HFFc6 (cell line): ENCODE measurements at places on chromosomes 13 and 19.
A peak's percentile ranks its signal among the peaks of the same experiment; 100 is the strongest.

- DNase-seq: peak; percentile 56
- no peaks in the 10 kb centered on the region; the same call in 1 of the 2 replicates for H3K27me3 ChIP-seq
- peaks cover 8% of the 10 kb centered on the region for H3K36me3 ChIP-seq
- H3K4me1 ChIP-seq: peaks cover 26% of the 10 kb centered on the region
- H3K27ac ChIP-seq: 0 out of 2 replicates have a peak overlapping the region, but pooled peaks have one; percentile 13
Measured at GRCh38 chr13:82654861-82655855, 1227.1 kb downstream of the SLITRK1 start.

DNA sequence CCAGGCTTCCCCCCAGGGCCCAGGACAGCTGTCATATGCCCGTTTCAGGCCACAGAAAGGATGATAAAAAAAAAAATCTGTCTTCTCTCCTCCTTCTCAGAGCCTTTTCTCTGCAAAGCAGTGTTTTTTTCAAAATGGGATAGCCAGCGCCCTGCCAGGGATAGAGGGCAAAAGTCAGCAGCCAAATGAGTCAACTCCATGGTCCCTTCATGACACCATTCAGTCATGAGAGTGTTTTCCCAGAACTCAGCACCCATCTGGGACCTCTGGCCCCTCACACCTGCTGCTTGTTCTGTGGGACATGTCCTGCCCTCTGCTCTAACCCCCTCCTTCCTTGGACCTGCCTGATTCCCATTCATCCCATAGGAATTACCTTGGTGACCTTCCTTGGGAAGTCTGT, 95.0 kb downstream of the CYSLTR2 start:
- no peak for DNase-seq
- H3K36me3 ChIP-seq: no peaks in the 10 kb centered on the region
- peaks cover 19% of the 10 kb centered on the region for H3K27me3 ChIP-seq
- peak overlapping the region; percentile 43 for H3K27ac ChIP-seq
- peaks cover 32% of the 10 kb centered on the region for H3K4me1 ChIP-seq
- H3K4me3 ChIP-seq: 0 out of 2 replicates have a peak overlapping the region, but pooled peaks have one; percentile 59

DNA sequence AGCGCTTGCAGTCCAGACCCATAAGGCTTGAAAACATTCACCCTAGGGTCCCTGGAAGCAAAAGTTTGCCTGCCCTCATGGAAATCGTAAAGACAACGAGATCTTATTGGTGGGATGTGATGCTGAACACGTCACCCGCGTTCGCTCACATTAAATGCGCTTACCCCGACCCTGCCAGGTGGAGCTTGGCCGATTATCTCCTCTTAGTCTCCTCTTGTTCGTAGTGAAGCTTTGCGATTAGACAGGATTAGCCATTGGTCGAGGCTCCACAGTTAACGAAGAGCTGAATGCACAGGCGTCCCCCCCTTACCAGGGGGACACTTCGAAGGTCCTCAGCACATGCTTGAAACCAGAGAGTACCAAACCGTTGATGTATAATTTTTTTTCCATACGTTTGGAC, 16.0 kb upstream of the KDM4B start:
- no peaks in the 10 kb centered on the region for H3K4me1 ChIP-seq
- H3K36me3 ChIP-seq: peaks cover 23% of the 10 kb centered on the region
- H3K27me3 ChIP-seq: peaks cover 1% of the 10 kb centered on the region; the same call in 1 of the 2 replicates
- DNase-seq: no peak

DNA sequence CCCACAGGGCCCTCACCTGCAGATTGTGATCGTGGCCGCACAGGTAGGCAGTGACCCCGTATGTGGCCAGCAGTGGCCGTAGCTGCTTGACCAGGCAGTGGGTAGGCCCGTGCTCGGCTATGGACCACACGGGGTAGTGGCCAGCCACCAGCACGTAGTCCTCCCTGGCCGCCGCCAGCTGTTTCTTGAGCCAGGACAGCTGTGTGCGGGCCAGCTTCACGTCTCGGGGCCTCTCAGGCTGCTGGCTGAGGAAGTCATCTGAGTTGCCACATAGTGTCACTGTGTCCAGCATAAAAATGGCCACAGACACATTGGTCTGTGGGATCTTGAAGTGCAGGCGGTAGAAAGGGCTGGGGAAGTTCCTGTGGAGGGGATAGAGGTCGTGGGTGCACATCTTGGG, 1.2 kb downstream of the ACP5 start:
- H3K27me3 ChIP-seq: peaks cover 6% of the 10 kb centered on the region
- H3K36me3 ChIP-seq: no peaks in the 10 kb centered on the region
- H3K4me1 ChIP-seq: peaks cover 5% of the 10 kb centered on the region
- no peak for DNase-seq

DNA sequence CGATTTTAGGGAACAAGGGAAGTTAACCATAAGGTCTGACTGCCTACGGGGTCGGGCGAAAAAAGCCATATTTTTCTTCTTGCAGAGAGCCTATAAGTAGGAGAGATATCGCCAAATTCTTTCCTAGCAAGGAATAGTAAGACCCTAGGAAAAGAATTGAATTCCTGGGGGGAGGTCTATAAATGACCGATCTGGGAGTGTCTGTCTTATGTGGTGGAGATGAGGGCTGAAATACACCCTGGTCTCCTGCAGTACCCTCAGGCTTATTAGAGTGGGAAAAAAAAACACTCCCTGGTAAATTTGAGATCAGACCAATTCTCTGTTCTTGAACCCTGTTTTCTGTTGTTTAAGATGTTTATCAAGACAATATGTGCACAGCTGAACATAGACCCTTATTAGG, 447.5 kb upstream of the ATXN8OS start:
- H3K4me3 ChIP-seq: no peak overlapping the region
- no peaks in the 10 kb centered on the region for H3K4me1 ChIP-seq

DNA sequence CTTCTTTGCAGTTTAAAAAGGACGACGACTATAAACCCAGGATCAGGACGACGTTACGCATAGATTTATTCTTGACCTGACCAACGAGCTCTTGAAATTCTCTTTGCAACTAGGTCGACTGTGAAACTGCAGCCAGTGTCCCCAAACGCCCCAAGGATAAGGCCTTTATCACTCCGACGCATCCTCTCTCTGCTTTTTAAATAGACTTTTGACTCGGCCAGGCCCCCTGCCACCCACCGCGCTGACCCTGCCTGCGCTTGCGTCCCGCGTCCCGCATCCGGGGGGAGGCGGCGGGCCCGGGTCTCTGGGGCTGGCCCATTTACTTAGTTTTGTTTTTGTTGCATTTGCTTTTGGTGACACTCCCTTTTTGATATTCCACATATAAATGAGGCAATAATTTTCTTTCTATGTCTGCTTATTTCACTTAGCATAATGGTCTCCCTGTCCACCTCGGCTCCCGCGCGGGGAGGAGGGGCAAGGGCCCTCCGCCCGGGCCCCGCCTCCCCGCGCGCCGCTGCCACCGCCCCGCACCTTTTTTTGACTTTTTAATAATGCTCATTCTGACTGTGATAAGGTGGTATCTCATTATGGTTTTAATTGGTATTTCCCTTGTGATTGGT, 17.4 kb downstream of the RB1 start:
- H3K4me3 ChIP-seq: no peak overlapping the region
- H3K36me3 ChIP-seq: peaks cover 55% of the 10 kb centered on the region
- H3K4me1 ChIP-seq: 0 out of 2 replicates have a peak, but pooled peaks cover 5% of the 10 kb centered on the region
- H3K27me3 ChIP-seq: no peaks in the 10 kb centered on the region

- H3K4me3 ChIP-seq: no peak overlapping the region
- peaks cover 5% of the 10 kb centered on the region for H3K36me3 ChIP-seq
- no peak for DNase-seq
- no peak overlapping the region for H3K27ac ChIP-seq
- no peaks in the 10 kb centered on the region; the same call in 1 of the 2 replicates for H3K27me3 ChIP-seq
- H3K4me1 ChIP-seq: peaks cover 5% of the 10 kb centered on the region; the same call in 1 of the 2 replicates
Measured at GRCh38 chr13:40996426-40997092, 22.6 kb downstream of the ELF1 start.

GRCh38 chr19:33292595-33293254, 9.6 kb downstream of the CEBPA start:
- peaks cover 4% of the 10 kb centered on the region for H3K27me3 ChIP-seq
- H3K4me3 ChIP-seq: peak overlapping the region; percentile 74
- peak overlapping the region; percentile 90 for H3K27ac ChIP-seq
- peaks cover 51% of the 10 kb centered on the region for H3K4me1 ChIP-seq

GRCh38 chr13:109998684-109999533, 212.5 kb upstream of the IRS2 start:
- peak overlapping the region; percentile 63 for H3K27ac ChIP-seq
- peak; percentile 97 for DNase-seq
- H3K4me3 ChIP-seq: peak overlapping the region; percentile 27
- peaks cover 61% of the 10 kb centered on the region for H3K4me1 ChIP-seq
- no peaks in the 10 kb centered on the region; the same call in 1 of the 2 replicates for H3K27me3 ChIP-seq
